ENCODE measurements at places on chromosomes 4 and X.

DNA sequence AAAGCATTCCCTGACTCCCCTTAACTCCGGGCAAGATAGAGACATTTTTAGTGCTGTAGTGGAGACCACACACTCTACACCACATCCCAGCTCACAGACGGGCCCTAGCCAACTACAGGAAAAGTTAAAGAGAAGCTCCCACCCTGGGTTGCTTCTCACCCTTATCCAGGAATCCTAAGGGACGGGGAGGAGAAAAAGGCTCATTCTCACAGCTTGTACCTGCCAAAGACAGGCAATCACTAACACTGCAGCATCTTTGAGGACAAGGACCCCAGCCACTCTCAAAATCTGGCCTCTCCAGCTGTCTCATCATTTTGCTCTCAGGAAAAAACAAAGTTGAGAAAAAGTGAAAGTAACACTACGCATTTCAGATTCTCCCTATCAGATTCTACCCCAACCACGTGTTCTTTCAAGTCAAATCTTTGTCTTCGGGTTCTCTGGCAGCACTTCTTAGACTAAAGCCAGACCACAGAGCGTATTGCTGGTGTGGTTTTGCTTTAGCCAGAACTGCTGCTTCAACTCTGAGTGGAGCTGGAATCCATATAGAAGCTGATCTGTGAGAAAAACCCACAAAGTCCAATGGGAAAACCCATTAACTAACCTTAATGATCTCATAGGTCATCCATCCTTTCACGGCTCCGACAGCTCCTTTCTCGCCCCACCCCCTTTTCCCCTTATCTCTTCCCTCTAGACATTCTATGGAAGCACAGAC, 605.9 kb upstream of the DIPK2B start:
- peak; percentile 39 for DNase-seq

- DNase-seq = peak; percentile 72
Observed at GRCh38 chr4:54658252-54659093, 716 bp downstream of the KIT start.

DNA sequence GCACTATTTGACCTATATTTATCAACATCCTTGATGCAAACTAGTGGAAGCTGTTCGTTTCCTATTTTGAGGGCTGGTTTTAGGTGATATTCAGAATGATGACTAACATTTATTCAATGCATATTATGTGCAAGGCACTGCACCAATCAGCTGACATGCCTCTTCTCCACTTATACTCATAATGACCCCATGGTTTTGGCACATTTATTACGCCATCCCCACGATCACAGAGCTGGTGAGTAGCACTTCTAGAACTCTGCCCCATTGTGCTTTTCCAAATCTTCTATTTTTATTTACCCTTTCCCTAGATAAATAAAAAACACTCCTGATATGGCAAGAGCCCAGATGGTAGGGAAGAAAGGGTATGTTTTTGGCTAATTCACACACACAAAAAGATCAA, 13.1 kb downstream of the SCML1 start:
- no peak for DNase-seq

DNA sequence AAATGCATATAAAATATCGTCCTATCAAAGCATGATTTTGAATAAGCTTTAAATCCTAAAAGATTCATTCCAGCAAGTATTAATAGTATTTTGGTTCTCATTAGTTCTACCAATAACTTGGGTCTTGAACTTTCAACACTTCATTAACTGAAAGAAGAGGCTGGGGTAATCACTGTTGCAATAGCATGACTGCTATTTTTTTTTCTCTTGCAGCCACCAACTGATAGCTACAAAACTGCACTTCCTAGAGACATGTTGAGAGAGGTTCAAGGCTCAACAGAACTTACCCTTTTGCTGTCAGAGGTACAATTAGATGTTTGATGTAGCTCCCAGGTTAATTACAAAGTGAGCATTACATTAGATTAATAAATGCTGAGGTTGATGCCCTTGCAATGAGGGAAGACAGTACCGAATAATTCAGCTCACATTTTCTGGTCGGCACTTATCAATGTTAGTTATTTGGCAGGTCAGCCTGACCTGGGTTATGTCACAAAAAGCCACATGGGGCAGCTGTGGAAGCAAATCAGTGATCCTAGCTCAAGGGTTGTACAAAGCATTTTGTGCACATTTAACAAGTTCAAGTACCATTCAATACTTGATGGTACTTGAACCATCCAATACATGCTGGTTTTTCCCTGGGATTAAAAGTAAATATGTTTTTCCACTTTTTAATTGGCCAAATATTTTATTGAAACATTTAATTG, 29.9 kb upstream of the TET2 start:
- DNase-seq = no peak

DNA sequence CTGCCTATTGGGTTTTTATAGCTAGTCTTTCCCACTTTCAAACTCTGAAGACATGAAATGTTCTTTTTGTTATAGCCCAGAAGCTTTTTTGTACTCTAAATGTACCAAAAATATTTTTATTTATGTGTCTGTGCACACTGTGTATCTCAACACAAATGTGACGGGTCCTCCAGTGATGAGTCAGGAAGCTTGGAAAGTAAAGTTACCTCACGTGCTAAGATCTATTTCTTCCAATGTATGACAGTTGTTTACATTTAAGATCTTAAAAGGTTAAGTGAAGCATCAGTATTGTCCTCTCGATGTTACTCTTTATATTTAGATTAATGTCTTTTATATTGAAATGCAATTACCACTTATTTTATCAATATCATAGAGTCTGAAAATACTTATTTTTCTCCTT, 29.1 kb upstream of the PRSS12 start:
- DNase-seq = no peak

- DNase-seq = no peak
Observed at GRCh38 chr4:182819751-182820150, 97.4 kb downstream of the DCTD start.

- no peak for DNase-seq
Observed at GRCh38 chrX:98398542-98398941, 1514.8 kb downstream of the RPA4 start.

DNA sequence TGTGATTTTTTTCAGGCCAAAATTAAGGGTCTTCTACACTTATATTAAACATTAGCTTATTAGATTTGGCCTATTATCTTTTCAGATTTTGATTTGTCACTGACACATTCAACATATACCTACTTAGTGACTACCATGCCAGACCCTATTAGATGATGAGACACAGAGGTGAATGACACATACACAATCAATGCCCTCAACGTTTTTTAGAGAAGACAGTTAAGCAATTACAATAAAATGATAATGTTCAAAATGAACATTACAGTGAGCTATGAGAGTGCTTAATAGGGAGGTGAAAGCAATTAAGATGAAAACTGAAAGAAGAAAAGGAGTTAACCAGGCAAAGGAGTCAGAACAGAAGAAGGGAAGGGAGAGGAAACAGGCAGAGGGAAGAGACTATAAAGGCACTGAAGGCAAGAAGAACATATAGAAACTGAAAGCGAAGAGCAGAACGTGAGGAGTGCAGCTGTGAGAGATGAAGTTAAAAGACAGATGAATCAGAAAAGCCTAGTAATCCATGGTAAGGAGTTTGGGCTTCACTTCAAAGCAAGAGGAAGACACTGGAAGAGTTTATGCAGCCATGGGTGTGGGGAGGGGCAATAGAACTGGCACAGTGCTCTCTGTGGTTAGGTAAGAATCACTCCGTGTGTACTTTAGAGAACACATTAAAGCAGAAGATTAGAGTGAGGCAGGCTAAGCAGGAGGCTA, 119.0 kb downstream of the REELD1 start:
- peak; percentile 42 for DNase-seq

DNA sequence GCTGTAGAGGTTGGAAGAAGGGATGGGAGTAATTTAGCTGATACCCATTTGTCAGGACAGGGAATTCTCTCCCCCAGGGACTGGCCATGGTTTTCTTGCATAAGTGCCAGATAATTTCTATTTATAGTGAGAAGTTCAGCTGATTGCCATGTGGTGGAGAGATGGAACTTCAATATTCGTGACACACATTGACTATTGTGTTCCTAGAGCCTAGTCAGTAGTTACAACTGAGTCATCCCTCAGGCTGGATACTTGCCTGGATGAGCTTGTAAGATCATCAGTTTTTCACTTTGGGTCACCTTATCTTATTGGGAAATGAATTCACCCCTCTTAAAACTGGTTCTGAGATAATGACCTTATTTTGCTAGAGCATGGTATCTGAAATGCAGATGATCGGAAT, 32.2 kb downstream of the CFAP299 start:
- peak; percentile 51 for DNase-seq

DNA sequence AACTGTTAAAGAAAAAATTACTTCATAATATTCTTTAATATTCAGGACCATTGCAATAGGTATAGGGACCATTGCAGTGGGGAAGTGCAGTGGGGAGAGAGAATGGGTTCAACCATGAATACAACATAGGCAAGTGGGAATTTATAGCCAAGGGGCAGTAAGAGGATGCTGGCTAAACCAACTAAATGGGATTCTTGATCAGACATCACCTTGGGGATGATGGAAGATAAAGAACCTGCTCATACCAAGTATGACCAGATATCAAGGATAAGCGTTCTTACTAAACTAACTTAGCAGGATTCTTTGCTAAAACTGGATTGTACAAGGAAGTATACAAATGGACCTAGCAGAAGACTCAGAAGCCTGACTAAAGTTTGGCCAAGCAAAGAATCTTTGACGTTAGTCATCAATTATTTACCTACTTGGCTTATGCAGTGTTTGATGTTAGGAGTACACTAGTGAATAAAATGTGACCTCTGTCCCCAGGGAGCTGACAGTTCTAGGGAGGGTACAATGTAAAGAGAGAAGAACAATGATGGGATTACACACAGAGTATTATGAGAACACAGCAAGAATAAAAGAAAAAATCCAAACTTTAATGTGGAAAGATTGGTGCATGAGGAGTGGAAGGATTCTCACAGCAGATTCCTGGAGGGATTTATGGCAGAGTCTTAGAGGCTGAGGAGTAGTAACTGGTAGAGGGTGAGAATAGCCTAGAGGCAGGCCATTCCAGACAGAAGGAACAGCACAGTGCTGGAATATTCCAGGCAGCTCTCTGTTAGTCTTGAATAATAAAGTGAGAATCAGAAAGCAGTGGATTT, 54.7 kb upstream of the MYOZ2 start:
- DNase-seq = no peak

DNA sequence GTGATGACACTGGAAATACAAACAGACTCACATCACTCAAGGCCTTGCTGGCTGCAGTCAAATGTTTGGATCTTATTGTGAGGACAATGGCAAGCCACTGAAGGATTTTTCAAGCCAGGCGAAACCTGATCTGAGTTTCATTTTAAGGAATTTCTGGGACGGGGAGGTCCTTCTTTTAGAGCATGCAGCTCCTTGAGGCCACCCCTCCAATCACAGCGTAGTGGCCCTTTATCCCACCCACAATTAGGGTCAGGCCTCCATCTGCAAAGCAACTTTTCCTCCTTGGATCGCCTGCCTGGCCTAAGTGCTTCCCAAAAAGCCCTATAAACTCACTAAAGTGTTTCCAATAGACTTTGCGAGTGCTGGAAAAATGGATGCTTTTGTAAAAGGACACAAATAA, 115.5 kb downstream of the EFHC2 start:
- DNase-seq = no peak

GRCh38 chr4:187178587-187178986, 454.9 kb upstream of the FAT1 start:
- no peak for DNase-seq

- DNase-seq = no peak
Observed at GRCh38 chr4:135670548-135670947, 1469.0 kb upstream of the PABPC4L start.

DNA sequence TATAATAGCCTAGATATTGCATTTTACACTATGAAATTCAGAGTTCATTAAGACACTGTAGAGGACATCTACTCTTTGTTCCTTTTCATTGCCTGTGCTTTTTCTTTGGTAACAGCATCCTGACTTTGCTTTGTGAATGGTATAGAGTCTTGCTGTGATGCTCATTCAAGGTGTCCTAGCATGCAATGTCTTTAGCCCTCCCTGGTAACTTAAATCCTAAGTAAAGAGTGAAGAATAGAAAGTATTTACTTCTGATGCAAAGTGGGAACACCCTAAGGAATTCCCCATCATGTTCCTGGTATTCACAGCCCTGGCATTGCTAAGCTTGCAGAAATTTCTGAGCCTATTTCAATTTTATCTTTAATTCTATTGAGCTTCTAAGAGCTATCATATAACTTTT, 400.1 kb downstream of the FAT4 start:
- DNase-seq = peak; percentile 9

DNA sequence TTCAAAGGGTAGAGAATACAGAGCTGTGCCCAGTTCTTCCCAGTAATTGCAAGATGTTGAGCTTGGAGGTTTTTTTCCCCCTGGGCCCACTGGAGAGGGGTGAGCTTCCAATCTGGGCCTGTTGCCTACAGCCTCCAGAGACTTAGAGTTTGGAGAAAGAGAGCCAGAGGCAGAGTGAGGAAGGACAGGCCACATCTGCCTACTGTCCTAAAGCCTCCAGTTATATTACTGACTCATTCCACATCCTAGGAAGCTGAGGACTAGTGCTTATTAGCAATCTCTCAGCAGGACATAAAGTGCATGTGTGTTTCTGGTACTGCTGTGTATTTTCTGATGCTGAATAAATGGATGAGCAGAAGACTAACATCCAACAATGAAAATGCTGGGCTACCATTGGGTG, 181.0 kb upstream of the MAMLD1 start:
- peak; percentile 16 for DNase-seq

DNA sequence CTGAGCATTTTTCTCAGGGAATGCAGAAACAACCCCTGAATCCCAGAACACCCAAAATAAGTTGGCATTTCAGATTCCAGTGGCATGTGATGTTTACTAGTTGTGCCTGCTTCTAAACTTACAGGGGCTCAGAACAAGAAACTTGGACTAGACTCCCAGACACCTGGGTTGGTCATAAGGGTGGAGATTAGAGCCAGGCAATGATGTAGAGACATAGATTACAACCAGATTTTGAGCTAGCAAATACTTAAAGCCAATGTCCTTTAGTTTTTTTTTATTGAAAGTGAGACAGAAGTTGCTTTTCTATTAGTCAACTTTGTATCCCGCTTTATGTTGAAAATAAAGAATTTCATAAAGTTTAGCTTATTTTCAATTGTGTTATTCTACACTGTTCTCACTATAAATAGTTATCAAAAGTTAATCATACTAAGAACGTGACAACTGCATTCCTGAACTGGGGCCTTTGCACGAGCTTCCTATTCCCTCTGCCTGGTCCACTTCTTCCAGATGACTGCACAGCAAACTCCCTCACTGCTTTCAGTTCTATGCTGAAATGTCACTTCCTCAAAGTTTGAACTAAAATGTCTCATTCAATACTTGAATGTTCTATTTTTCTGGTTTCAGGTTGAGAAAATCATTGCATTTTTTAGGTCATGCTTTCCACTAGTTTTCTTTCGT, 224.7 kb upstream of the PPP1R2C start:
- no peak for DNase-seq

- no peak for DNase-seq
Observed at GRCh38 chr4:146787731-146788130, 149.0 kb downstream of the POU4F2 start.

- DNase-seq = peak; percentile 63
Observed at GRCh38 chr4:107913283-107913899, 18.0 kb upstream of the CYP2U1 start.

- DNase-seq = no peak
Observed at GRCh38 chr4:147326591-147326990, 154.3 kb upstream of the EDNRA start.

GRCh38 chr4:186724058-186724863, 605 bp upstream of the FAT1 start:
- peak; percentile 80 for DNase-seq

Measured in AG20443 (cell line).